ENCODE measurements at places on chromosomes 7 and 10.

DNA sequence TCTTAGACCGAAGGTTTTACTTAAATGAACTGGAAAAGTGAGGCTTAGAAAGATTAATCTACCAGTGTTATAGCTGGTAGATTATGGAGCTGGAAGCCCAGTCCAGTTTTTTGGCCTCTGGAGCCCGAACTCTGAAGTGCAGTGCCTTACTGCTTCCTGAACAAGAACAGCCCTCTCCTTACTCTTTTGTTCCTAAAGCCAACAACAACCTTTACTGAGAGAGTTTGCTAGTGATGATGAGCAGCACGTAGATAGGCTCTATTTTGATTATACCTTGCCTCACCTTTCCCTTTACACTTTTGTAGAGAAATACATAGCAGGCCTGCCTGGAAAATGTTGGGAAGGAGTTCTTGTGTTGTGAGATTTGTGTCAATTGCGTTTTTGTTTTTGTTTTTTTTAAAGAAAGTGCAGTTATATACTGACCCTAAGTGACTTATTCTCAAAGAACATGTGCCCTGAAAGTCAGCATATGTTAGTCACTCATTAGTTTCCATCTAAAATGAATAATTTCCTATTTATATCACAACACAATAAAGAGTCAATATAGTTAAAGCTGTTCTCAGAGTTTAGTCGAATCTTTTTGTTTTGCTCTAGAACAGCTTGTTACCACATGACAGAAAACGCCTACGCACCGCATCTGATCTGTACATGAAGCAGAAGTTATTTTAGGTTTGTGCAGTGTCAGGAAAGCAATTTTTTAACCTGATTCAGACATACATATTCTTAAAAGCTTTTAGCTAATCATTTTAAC, 33.0 kb downstream of the PLEKHA1 start:
- DNase-seq = no peak

DNA sequence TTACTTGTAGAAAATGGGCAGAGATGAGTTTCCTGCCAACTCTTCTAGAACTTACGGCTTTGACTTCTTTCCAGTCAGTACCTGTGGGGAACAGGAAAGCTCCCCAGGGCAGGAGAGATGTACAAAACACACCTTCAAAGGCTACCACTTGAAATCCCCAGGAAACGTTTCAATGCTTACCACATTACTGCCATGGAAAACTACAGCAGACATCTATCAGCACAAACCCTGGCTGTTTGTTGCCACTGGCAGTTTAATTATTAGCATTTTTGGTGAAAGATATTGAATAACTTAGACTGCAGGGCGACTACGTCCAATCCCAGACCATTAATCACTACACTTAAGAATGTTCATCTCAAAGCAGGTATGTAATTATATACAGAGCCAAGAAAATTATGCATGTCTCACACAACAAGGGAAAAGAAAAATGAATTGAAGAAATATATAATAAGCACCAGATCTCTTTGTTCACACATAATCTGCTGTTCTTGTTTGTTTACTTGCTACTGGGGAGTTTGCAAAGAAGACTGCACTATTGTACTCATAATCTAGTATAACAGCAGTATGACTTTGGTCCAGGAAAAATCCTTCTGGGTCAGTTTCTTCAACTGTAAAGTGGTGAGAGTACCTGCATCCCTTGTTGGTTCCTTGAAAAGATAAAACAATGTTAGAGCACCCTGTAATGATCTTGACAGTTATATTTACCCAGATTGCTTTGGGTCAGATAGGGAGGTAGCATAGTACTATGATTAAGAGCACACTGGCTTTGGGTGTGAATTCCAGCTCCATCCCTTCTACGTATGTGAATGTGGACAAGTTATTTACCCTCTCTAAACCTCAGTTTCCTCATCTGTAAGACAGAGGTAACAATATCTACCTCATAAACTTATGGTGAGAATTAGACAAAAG, 138.3 kb downstream of the DOCK4 start:
- no peak for DNase-seq

- no peak for DNase-seq
These were observed 378.0 kb upstream of the PODXL start for GRCh38 chr7:131934452-131934851.

DNA sequence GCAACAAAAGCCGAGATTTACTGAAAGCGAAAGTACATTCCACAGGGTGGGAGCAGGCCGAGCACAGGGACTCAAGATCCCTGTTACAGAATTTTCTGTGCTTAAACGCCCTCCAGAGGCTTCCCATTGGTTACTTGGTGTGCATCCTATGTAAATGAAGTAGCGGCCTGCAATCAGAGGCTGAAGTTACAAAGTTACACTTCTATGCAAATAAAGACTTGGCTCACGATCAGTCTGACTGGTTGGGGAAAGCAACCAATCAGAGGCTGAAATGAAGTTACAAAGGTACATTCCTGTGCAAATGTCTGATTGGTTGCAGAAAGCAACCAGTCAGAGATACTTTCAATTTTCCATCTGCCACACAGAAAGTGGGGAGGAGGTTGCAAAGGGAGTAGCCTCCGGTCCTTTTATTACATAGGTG, 4.1 kb downstream of the ACBD7 start:
- no peak for DNase-seq

- DNase-seq = no peak
These were observed 149.8 kb downstream of the NSUN6 start for GRCh38 chr10:18501629-18502028.

- no peak for DNase-seq
These were observed 150.8 kb upstream of the FAM3C start for GRCh38 chr7:121546632-121547543.

Measured in CD8-positive, alpha-beta memory T cell (primary cell).